Astrocyte (in vitro differentiated cells and primary cell): ENCODE measurements at places on chromosomes 4 and X. TPM values are rescaled to one million over a fixed set of nuclear protein-coding genes. Genes with fewer than 3 reads are reported as not detected.

GRCh38 chrX:44265559-44265958, 77.9 kb downstream of the EFHC2 start:
- DNase-seq: no peak

Gene SLC7A11
- 33.1 and 33.8 TPM in 2 replicates for total RNA-seq

GRCh38 chrX:29215251-29215650, 628.0 kb downstream of the IL1RAPL1 start:
- DNase-seq: no peak

Gene VEGFD
- total RNA-seq: not detected in 2 replicates

DNA sequence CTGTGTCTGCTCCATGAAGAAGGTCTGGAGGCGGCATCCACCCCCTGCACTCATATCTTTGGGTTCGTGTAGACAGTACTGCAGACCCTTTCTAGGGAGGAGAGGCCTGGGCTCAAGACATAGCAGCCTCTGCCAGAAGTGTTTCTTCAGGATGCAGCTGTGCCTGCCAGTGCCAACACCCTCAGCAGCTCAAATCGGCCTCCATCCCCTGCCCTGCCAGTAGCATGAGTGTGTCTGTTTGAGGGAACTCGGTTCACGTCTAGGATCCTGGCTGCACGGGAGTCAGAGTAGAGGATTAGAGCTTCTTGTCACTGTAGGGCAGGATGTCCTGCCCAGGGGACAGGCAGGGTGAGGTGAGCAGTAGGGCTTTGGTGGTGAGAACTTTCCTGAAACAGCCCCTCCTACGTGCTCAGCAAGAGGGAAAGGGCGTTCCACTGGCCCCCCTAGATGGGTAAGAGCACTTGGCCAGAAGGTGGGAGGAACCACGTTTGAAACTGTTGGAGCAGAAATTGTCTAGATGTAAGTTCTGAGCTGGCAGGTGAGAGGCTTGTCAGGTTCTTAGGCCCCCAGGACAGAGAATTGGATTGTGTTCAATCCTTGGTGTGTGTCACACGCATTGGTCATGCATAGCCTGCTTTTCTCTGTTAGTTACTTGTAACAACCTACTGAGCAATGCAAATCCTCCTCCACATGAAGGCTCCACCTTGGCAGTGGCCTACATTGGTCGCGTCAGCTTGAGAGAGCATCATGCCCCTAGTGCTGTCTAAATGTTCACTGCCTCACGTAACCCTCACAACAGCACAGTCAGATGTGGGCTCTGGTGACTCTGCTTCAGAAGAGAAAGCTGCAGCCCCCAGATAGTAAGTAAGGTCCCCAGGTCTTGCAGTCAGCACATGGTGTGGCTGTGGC, 25.8 kb upstream of the FAM193A start:
- DNase-seq: no peak

Gene MAGED4
- 96.3 and 129 TPM in 2 replicates for total RNA-seq
